Activated T-cell treated with anti-CD3 and anti-CD28 coated beads for 24 hours (primary cell): ENCODE measurements at places on chromosomes 1 and 21.
A peak's percentile ranks its signal among the peaks of the same experiment; 100 is the strongest.

GRCh38 chr21:16504281-16504680, 774.5 kb downstream of the USP25 start:
- DNase-seq: no peak

GRCh38 chr1:164589961-164590507, 31.1 kb downstream of the PBX1 start:
- DNase-seq: no peak

DNA sequence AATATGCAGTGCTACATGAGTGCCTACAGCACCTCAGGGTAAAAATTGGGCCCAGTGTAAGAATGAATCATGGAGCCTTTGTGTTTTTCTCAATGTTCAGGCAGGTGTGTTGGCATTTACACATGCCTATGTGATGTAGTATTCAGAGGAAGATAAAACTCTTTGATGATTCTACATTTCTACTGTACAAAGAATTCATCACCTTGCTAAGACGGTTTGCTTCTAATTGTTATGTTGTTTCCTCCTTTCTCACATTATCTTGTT, 867.3 kb downstream of the TTLL7 start:
- no peak for DNase-seq

- no peak for DNase-seq
Observed at GRCh38 chr1:169699707-169700106, 11.7 kb downstream of the SELL start.

GRCh38 chr1:208928349-208929010, 655.0 kb upstream of the CAMK1G start:
- no peak for DNase-seq

- no peak for DNase-seq
Observed at GRCh38 chr1:236854605-236854983, 59.5 kb downstream of the MTR start.

GRCh38 chr21:31483146-31483545, 139.1 kb upstream of the TIAM1 start:
- no peak for DNase-seq

DNA sequence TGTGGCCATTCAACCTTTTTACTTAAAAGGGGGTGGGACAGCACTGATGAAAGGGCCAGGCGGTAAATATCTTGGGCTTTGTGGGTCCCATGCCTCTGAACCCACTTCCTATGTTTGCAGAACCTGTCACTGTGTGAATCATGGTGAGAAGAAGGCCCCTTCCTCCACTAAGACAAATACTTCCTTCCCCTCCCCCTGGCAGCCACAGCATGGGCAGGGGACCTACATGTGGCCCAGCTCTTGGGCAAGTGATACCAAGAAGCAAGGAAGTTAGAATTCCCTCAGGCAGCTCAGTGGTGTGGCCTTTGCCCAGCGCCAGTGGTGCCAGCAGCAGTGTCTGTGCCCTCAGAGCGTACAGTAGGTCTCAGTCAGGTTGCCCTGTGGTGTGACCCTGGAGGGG, 168.6 kb downstream of the TRIM33 start:
- DNase-seq: no peak

- no peak for DNase-seq
Observed at GRCh38 chr1:207866471-207867135, 44.3 kb downstream of the CD34 start.

- no peak for DNase-seq
Observed at GRCh38 chr1:151035167-151035566, 1.2 kb upstream of the BNIPL start.

DNA sequence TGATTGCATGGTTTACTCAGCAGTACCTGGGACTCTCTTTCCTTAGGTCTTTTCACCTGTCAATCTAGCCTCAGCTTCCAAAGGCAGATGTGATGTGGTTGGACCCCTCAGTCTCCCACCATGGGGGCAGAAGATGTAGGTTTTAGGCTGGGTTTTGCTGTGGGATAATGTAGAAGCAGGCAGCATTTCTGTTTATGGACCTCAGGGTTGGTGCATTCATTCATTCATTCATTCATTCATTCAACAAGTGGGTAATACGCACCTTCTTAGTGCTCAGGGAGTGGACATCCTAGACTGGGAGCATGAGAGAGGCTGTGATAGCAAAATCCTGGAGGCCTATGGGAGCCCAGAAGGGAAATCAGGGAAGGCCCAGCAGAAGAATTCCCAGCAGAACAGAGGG, 209.6 kb downstream of the TRABD2B start:
- no peak for DNase-seq

DNA sequence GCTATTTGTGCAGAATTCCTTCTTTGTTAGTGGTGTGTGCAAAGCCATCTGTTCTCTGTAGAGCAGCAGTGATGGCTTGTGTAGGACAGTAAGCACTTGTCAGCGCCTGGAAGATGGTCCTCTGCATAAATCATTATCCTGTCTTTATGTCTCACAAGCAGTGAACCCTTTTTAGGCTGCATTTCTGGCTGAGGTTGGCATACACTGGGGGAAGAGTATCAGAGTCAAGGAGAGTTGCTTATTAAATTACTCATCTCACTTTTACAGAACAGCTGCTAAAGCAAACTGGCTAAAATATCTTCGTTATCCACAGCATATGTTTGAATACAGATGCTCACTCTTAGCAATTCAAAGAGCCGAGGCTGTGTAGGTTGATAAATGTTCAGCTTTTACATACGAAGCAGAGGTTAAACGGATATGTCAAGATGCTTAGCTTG, 54.6 kb upstream of the NCAM2 start:
- DNase-seq: no peak

GRCh38 chr1:204970937-204971336, 72.1 kb upstream of the CNTN2 start:
- no peak for DNase-seq

- DNase-seq: no peak
Observed at GRCh38 chr1:201999625-202000238, 10.7 kb upstream of the ELF3 start.

GRCh38 chr1:189211742-189212141, 1265.9 kb downstream of the BRINP3 start:
- DNase-seq: no peak

GRCh38 chr1:216690603-216691002, 32.6 kb downstream of the ESRRG start:
- no peak for DNase-seq

- no peak for DNase-seq
Observed at GRCh38 chr1:41363591-41364320, 2.5 kb downstream of the FOXO6 start.

DNA sequence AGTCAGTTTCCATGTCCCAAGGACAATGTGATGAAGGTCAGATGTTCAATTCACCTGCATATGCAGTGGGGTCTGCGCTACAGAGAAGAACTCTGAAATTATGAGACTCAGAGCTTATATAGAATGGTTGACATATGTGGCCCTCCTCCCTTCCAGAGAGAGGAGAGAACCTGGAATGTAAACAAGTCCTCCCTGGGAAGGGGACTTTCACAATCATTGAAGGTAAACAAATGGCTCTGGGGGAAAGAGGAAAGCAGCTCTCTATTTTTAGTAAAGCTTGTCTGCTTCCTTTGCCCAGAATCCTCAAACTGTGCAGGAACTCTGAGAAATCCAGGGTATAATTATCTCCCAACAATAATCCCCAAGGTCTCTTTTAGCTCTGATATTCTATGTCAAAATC, 9.8 kb downstream of the OVGP1 start:
- no peak for DNase-seq

DNA sequence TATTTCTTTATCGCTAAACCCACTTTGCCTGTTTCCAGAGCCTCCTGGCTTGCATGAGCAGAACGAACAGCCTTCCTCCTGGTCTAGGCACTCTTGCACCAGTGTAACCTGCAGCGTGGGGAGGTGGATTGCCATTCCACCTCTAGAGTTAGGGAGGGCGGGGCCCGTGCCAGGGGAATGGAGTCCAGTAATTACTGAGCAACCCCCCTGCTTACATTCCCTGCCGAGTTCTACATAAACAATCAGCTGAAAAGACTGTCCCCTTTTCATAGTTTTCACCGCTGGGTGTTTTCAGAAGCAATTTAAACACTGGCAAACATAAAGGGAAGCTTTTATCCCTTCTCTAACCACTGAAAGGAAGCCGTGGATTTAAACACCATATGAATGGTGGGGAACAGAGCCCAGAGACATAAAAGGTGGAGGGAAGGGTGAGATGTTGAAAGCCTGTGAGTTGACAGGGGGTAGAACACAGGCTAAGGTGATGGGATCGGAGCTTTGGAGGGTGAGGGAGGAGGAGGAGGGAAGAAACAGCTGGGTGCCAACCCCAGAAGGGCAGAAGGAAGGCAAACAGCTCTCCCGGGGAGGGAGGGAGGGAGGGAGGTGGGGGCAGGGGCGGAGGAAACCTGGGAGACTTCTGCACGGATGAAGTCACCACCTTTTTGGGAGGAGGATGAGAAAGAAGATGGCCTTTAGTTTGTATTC, 68.0 kb upstream of the WDR26 start:
- DNase-seq: no peak

- DNase-seq: no peak
Observed at GRCh38 chr21:44374601-44375280, 21.3 kb downstream of the TRPM2 start.

GRCh38 chr1:94819945-94820746, at the start of gene SLC44A3:
Gene SLC44A3 (plus strand): TSS chr1:94820357. CDS start chr1:94820452, 95 bp downstream.
- DNase-seq: no peak

DNA sequence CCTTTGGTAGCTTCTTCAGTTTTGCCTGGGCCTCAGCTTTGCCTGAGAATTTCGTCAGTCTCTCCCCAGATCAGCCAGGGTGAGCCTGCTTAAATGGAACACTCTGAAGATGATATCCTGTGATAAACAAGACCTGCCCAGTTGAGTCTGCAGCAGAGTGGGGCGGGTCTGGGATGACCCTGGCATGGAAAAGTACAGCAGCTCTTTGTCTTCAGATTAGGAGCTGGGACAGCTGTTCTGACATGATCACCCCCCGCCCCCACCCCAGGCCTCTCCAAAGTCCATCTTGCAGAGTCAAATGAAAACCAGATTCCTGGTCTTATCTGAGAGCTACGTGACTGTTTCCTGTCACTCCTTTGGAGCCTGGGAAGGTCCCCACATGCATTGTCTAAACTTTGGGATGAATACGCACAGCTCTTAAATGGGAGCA, 2.2 kb upstream of the TMEM51 start:
- DNase-seq: no peak

GRCh38 chr1:207833381-207833780, 77.5 kb downstream of the CD34 start:
- no peak for DNase-seq

GRCh38 chr21:29342363-29342957, 43.7 kb downstream of the BACH1 start:
- DNase-seq: peak; percentile 33

DNA sequence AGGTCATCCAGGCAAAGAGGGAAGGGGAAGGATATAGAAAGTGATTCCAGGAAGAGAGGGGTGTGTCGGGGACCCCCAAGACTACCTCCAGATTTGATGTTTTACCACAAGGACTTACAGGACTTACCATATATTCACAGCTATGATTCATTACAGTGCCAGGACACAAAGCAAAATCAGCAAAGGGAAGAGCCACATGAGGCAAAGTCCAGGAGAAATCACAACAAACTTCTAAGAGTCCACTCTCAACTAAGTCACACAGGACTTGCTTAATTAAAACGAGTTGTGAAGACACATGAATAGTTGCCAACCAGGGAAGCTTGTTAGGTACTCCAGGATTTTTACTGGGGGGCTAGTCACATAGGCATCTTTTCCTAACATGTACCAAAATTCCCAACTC, 217.3 kb downstream of the TTLL7 start:
- DNase-seq: no peak

DNA sequence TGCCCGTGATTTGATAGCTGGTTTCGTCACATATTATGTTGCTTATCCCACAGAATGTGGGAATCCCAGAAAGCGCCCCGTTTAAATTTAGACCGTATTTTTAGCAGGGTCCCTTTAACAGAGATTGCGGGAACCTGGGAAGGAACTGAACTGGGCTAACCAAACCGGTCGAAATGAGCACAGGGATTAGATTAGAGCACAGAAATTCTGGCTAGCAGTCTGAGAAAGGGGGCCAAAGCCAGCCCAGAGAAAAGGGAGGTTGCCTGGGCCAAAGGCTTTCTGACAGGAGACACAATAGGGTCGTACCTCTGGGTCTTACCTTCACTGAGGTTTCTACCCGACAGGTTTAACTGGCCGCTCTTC, 327 bp downstream of the LRRC40 start:
- DNase-seq: no peak

GRCh38 chr1:232942413-232943294, 7.8 kb upstream of the NTPCR start:
- no peak for DNase-seq

DNA sequence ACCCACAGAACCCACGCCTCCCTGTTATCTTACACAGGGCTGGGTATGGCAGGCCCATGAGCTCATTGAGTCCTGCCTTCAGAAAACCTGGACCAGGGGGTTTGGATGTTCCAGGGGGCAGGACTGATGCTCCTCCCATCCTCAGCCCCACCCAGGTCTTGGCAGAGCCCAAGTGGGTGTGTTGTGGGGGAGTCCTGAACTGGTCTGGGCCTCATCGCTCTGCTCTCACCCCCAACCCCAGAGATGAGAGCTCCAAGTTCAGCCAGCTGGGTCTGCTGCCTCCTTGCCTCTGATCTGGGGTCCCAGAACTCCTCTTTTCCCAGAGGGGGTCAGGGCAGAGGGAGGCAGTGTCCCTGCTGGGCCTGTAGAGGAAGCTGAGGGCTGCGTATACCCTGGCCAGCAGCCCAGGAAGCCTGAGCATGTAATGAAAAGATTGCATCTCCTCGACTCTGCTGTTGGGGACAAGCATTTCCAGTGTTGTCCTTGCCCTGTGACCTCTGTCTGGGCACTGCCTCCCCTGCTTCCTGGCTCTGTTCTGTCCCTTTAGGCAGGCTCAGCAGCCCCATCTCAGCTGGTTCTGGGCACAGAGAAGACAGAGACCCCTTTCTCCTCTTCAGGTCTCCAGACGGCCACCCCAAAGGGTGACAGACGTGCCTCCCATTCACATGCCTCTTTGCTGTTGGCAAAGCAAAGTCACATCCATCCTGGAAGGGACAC, 54.7 kb upstream of the EPS8L3 start:
- DNase-seq: no peak

DNA sequence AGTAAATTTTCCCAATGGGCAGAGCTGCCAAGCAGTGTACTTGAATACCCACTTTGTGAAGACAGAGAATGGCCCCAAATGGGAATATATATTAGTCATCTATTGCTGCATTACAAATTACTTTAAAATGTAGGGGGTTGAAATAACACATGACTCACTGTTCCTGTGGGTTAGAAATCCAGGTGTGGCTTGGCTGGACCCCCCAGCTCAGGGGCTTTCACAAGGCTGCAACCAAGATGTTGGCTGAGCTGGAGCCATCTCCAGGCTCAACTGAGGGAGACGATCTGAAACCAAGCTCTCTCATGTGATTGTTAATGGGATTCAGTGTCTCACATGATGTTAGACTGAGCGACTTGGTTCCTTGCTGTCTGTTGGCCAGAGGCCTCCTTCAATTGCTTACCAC, 33.4 kb upstream of the ARHGAP29 start:
- no peak for DNase-seq
